Myometrial cell (primary cell): ENCODE measurements at places on chromosomes 3 and 15. TPM values are rescaled to one million over a fixed set of nuclear protein-coding genes. Genes with fewer than 3 reads are reported as not detected.

BFSP2 gene
- not detected in 2 replicates for total RNA-seq

CYP1A1 gene
- total RNA-seq = not detected in 2 replicates

CD200 gene
- total RNA-seq = 8.7 and 8.9 TPM in 2 replicates

ADGRG7 gene
- total RNA-seq = not detected in 2 replicates

VEPH1 gene
- 91.1 and 92.5 TPM in 2 replicates for total RNA-seq

C3orf62 gene
- total RNA-seq = 0.71 and 1.7 TPM in 2 replicates

NANOGP8 gene
- total RNA-seq = not detected in 2 replicates

BUB1B gene
- total RNA-seq = 15.3 and 22.3 TPM in 2 replicates

ANKRD63 gene
- not detected in 2 replicates for total RNA-seq

TRH gene
- total RNA-seq = 0.18 and 0.86 TPM in 2 replicates

SLC2A2 gene
- total RNA-seq = not detected in 2 replicates

ALS2CL gene
- 1.8 and 2.3 TPM in 2 replicates for total RNA-seq

MED12L gene
- 0.29 and 0.35 TPM in 2 replicates for total RNA-seq

HIGD2B gene
- total RNA-seq = not detected in 2 replicates

PXK gene
- total RNA-seq = 62.8 and 67.9 TPM in 2 replicates

SLC28A2 gene
- total RNA-seq = not detected in 2 replicates

ZNF660 gene
- 0.29 and 0.71 TPM in 2 replicates for total RNA-seq

ARNT2 gene
- 6.2 and 9.5 TPM in 2 replicates for total RNA-seq

MGLL gene
- total RNA-seq = 65.4 and 70.4 TPM in 2 replicates

KCNAB1 gene
- total RNA-seq = 0.53 TPM in 1 of 2 replicates, not detected in the other

PARP15 gene
- total RNA-seq = not detected in 2 replicates

PRR23A gene
- not detected in 2 replicates for total RNA-seq

GP9 gene
- total RNA-seq = not detected in 2 replicates

CPA3 gene
- 0.29 TPM in 1 of 2 replicates, not detected in the other for total RNA-seq

RGMA gene
- under 0.01 and 0.35 TPM in 2 replicates for total RNA-seq

THPO gene
- total RNA-seq = not detected in 2 replicates

CCDC13 gene
- 4.8 and 5.5 TPM in 2 replicates for total RNA-seq

GFM1 gene
- total RNA-seq = 30.7 and 39.5 TPM in 2 replicates

HTR3E gene
- not detected in 2 replicates for total RNA-seq

NDUFB5 gene
- 81.6 and 93.6 TPM in 2 replicates for total RNA-seq

POLQ gene
- 2.3 and 3.7 TPM in 2 replicates for total RNA-seq

CACNA1D gene
- total RNA-seq = not detected in 2 replicates

DLL4 gene
- total RNA-seq = under 0.01 and 0.58 TPM in 2 replicates
